ENCODE measurements at places on chromosomes 16 and 17. TPM values are rescaled to one million over a fixed set of nuclear protein-coding genes. Genes with fewer than 3 reads are reported as not detected.

TPSG1 gene
- 0.67 TPM for total RNA-seq

DNA sequence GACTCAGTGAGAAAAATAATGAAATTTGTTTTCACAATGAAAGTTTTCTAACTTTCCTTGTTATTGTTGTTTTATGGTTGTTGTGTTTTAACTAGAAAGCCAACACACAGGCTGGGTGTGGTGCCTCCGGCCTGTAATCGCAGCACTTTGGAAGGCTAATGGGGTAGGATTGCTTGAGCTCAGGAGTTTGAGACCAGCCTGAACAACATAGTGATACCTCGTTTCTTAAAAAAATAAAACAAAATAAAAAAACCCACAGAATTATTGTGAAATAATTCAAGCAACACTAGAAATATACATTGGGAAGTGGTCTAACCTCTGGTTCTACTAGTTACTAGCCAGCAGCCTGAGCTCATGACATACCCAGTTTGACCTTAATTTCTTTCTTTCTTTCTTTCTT, 630 bp downstream of the MILR1 start:
- DNase-seq = no peak

DNA sequence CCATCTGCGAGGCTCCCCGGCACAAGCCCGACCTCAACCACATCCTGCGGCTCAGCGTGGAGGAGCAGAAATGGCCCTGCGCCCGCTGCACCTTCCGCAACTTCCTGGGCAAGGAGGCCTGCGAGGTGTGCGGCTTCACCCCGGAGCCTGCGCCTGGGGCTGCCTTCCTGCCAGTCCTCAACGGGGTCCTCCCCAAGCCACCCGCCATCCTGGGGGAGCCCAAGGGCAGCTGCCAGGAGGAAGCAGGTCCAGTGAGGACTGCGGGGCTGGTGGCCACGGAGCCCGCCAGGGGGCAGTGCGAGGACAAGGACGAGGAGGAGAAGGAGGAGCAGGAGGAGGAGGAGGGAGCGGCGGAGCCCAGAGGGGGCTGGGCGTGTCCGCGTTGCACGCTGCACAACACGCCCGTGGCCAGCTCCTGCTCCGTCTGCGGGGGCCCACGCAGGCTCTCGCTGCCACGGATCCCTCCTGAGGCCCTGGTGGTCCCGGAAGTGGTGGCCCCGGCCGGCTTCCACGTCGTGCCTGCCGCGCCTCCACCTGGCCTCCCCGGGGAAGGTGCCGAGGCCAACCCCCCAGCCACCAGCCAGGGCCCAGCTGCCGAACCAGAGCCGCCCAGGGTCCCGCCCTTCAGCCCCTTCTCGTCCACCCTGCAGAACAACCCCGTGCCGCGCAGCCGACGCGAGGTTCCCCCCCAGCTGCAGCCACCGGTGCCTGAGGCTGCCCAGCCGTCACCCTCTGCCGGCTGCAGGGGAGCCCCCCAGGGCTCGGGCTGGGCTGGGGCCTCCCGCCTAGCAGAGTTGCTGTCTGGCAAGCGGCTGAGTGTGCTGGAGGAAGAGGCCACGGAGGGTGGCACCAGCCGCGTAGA, 13.1 kb upstream of the PRR35 start:
- DNase-seq = peak; percentile 72

DNA sequence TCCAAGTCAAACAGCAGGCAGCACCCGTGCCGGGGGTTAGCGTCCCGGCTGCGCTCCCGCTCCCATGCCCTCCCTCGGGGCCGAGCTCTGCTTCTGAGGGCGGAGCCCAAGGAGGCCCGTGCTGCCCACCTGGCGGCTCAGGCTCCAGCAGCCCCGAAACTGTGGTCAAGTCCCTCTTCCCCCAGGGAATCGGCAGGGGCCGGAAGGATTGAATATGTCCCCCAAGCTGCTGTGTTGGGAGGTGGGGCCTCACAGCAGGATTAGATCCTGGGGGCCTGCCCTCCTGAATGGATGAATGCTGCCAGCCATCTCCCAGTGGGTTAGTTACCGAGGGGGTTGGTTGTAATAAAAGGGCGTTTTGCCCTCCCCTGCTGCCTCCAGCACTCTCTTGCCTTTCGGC, 33.9 kb downstream of the MAP2K3 start:
- DNase-seq = peak; percentile 12

DNA sequence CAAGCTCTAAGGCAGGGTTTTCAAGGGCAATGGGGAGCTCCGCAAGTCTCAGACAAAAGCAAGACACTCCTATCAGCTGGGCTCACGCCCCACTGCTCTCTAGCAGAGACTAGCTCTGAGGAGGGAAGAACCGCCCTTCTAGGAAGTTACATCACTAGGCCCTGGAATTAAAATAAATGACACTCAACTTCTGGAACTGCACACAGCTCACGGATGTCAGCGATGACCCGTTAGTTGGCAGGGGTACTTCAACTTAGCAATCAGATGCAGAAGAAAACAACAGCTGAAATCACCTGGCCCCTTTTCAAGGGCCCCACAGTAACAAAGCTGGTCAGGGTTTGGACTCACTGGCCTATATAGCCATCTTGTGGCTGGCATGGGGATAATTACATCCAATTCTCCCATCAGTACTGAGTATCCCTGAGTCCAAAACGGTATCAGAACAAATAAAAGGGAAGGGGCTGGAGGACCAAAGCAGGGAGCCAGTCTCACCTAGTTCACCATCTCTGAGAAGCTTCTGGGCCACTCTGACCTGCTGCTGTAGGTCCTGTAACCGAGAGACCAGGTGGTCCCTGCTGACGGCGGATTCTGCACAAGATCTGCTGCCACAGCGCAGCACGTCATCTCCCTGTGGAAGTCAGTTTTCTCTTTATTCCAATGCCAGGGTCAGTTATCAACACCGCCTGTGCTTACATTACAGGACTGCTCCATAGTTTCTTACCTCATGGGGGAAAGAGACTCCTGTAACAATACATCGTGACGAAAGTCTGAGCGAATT, 22.2 kb downstream of the SERPINF1 start:
- DNase-seq = peak; percentile 77

GRCh38 chr16:66442502-66443268, 15.6 kb downstream of the BEAN1 start:
- DNase-seq = no peak

- DNase-seq = no peak
Measured at GRCh38 chr16:49952386-49952785, 72.6 kb upstream of the CNEP1R1 start.

- peak; percentile 73 for DNase-seq
Measured at GRCh38 chr17:7858522-7858810, 663 bp downstream of the CYB5D1 start.

GRCh38 chr16:4257646-4258556, 14.9 kb downstream of the TFAP4 start:
- DNase-seq = no peak

ST6GALNAC1 gene
- total RNA-seq = 29.6 TPM

DNA sequence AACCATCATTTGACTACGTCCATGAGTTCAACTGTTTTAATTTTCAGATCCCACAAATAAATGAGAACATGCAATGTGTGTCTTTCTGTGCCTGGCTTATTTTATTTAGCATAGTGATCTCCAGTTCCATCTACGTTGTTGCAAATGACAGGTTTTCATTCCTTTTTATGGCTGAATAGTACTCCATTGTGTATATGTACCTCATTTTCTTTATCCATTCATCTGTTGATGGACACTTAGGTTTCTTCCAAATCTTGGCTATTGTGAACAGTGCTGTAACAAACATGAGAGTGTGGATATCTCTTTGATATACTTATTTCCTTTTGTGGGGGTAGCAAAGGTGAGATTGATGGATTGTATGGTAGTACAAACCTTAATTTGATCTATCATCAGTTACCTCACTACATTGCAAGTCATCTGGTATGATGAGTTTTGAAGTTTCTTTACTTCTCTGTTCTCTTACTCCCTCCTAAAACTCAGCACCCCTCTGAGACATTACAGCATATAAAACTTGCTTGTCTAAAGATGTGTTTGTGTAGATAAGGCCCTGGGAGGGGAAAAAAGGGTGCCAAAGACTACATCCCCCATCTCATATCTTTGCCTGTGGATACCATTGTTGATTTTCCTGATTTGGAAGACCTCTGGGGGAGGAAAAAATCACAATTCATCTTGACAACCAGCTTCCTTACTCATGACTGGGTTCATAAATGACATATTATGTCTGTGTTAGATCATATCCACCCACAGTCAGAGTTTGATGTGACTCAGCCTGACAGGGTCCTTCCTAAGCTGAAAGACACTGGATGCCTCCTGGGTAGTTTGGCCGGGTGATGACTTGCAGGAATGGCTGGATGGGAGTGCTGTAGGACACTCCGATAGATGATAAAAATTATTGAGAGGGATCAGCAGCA, 47.6 kb downstream of the ABCA9 start:
- no peak for DNase-seq

HIC1 gene
- 8.8 TPM for total RNA-seq

DNA sequence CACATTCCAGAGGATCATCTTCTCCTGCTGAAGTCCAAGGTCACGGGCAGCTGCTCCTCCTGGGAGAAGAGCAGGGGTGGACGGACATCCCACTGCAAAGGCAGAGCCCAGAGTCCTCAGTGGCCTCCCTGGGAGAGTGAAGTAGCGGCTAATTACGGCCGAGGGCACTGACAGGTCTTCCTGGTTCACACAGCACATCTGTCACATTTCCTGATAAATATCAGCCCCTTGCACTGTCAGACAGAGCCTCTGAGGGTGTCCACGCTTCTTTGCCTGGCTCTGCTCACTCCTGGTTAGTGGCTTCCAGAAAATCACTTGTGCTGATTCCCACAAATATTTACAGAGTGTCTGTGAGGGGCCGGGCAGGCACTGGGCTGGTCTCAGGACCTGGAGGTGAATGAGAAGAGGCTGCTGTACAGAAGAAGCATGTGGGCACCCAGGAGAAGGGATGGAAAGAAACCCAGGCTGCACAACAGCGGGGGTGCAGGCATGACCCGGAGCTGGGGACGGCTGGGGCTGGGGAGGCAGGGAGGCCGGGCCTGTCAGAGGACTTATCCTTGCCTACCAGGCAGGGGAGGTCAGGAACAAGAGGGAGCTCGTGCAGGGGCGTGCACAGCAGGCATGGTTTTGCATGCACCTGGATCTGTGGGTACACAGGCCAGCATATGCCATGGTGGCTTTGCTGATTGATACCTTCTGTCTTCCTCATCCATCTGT, 258.2 kb upstream of the TNRC6C start:
- DNase-seq = no peak

- peak; percentile 78 for DNase-seq
Measured at GRCh38 chr17:74744714-74745547, 3.5 kb upstream of the NHERF1 start.

- DNase-seq = no peak
Measured at GRCh38 chr16:70740914-70741782, 55.3 kb upstream of the MTSS2 start.

DNA sequence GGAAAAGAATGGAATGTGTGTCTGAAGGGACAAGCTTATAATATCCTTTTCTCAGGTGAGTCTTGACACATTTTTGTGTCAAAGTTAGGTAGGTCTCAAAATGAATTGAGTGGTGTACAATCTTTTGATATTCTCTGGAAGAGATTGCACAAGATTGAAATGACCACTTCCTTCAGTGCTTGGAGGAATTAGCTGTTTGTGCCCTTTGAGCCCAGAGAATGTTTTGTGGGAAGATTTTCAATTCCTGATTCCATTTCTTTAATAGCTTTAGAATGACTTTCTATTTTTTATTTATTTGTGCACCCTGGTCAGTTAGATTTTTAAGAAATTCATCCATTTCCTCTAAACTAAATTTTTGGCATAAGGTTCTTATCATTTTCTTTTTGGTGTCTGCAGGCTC, 1.6 kb upstream of the CCL13 start:
- DNase-seq = no peak

GRCh38 chr17:27810902-27811557, 10.7 kb upstream of the NOS2 start:
- DNase-seq = peak; percentile 26

DNA sequence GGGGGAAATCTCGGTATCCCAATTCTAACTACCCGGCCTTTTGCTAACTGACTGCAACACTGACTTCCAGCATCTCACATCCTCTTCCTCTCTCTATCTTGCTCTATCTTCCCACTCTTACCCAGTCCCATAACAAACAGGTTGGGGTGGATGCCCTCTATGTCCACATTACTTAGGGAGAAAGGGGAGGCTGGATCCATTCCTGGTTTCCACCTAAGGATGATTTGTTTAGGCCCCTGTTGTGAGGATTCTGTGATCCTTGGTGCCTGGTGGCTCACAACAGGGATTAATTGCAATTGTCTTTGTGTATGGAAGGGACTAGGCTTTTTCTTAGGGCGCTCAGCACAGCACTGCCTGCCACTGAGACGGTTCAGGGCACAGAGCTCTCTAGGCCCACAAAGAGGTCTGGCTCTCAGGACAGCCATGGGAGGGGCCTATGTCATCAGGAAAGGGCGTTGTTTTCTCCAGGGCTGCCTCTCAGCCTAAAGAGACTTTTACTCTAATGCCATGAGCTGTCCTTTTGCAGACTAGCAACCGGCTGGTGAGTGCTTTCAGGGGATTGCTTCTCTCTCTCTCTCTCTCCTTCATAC, 612.1 kb upstream of the SALL1 start:
- peak; percentile 23 for DNase-seq

BICDL2 gene
- 12.3 TPM for total RNA-seq

GRCh38 chr16:85220964-85221731, 108.9 kb upstream of the CIBAR2 start:
- no peak for DNase-seq

- no peak for DNase-seq
Measured at GRCh38 chr16:15483857-15484256, 49.5 kb downstream of the BMERB1 start.

GRCh38 chr17:67378454-67379250, 1.6 kb downstream of the PITPNC1 start:
- DNase-seq = peak; percentile 92

DNA sequence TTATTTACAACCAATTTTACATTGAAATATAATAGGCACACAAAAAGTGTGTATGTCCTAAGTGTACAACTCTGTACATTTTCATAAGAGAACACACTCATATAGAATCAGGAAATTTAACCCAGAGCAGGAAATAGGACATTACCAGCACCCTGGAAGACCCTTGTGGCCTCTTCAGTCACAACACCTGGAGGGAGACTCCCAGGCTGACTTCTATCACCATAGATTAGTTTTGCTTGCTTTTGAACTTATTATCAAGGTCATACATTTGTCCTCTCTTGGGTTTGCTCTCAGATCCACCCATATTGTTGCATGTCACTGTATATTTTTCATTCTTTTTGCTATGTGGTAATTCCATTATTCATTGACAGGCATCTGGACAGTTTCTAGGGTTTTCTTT, 5.8 kb downstream of the RIPOR1 start:
- no peak for DNase-seq

- DNase-seq = no peak
Measured at GRCh38 chr17:57355090-57355859, 99.0 kb downstream of the MSI2 start.

CACNG1 gene
- total RNA-seq = not detected

GRCh38 chr17:164303-165235, 16.9 kb downstream of the DOC2B start:
- peak; percentile 80 for DNase-seq

- DNase-seq = no peak
Measured at GRCh38 chr16:31428638-31429247, 583 bp upstream of the COX6A2 start.

CDRT15L2 gene
- not detected for total RNA-seq

GRCh38 chr16:8623634-8624033, 2.1 kb downstream of the METTL22 start:
- DNase-seq = no peak

- DNase-seq = no peak
Measured at GRCh38 chr17:68682903-68683302, 81.7 kb upstream of the FAM20A start.

CCL15 gene
- 40.1 TPM for total RNA-seq

GRCh38 chr17:5220074-5220473, 14.6 kb downstream of the SCIMP start:
- no peak for DNase-seq

HOXB6 gene
- total RNA-seq = 4.8 TPM

All from hepatocyte (in vitro differentiated cells).